CD4-positive, alpha-beta T cell treated with Interleukin-17A for 1 hour (primary cell): ENCODE measurements at places on chromosomes 2 and 18.

DNA sequence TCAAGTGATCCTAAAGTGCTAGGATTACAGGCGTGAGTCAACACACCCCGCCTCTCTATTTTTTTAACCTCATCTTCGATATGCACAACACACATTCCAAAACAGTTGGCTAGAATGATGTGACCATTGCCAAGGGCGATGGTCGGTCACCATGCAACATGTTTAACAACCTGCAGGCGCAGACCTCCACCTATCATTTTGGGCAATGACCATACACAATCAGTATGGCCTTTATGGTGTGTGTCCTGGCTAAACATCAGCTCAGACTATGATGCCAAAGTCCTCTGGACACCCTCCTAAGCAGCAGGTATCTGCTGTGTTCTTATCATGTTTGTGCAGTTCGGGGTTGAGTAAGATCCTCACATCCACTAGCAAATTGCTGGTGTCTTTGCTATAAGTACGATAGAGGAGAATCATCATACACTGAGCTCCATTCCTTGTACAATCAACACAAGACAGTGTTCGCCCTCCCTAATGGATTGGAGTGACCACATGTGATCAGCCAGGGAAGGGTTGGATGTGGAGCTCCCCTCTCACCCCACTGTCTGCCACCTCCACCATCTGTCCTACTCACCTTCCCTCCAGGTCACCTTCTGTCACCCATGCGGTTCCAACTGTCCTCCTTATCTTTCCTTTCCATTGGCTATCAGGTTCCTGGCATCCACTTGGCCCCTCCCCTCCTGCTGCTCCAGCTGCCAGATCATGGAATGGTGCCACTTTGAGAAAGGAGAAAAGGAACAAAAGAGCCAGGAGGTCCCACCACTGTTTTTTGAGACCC lies 7.9 kb upstream of the RNF152 start:
- DNase-seq: no peak

GRCh38 chr18:41917181-41917580 lies 37.9 kb upstream of the PIK3C3 start:
- no peak for DNase-seq

- no peak for DNase-seq
Measured at GRCh38 chr2:211093743-211094303, 537.4 kb downstream of the CPS1 start.

DNA sequence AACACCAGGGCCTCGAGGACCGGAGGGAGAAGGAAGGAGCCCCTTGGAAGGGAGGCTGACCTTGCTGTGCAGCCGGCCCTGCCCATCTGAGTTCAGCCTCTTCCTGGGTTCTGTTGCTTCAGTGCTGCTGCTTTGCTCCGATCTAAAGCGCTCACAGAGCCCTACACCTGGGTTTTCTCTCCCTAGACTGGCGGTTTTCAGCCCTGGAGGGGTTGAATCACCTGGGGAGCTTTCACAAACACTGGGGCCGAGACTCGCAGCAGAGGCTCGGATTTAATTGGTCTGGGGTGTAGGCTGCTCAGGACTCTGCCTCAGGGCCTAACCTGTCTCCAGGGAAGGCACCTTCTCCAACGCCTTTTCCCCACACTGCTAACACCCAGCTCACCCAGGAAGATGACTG lies 40.9 kb upstream of the SMAD7 start:
- DNase-seq: no peak

GRCh38 chr2:29749041-29749440 lies 172.3 kb downstream of the ALK start:
- DNase-seq: no peak

DNA sequence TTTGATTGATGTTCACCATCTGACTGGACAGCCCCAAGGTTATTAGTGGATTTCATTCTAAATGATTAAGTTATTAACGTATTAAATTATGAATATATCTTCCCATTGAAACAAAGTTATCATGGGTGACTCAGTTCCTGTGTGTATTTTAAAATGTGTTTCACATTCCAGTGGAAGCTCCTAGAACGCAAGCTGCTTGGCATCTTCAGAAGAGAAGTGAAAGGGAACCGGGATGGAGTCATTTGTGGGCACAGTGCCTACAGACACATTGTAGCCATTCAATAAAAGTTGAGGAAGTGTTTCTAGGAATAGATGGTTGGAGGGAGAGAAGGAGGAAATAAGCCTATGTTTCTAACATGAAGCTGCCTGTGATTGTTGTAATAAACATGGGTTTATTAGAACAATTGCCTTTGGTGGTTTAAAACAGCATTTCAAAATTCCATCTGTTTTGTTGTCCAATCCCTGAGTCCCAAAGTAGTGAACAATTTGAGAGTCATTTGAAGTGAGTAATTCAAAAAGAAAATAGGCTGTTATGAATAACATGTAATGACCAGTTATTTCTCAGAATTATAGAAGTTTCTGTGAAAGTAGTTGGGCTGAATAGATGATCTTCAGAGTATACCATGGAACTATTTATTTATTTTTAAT lies 143.5 kb downstream of the PKP4 start:
- no peak for DNase-seq

DNA sequence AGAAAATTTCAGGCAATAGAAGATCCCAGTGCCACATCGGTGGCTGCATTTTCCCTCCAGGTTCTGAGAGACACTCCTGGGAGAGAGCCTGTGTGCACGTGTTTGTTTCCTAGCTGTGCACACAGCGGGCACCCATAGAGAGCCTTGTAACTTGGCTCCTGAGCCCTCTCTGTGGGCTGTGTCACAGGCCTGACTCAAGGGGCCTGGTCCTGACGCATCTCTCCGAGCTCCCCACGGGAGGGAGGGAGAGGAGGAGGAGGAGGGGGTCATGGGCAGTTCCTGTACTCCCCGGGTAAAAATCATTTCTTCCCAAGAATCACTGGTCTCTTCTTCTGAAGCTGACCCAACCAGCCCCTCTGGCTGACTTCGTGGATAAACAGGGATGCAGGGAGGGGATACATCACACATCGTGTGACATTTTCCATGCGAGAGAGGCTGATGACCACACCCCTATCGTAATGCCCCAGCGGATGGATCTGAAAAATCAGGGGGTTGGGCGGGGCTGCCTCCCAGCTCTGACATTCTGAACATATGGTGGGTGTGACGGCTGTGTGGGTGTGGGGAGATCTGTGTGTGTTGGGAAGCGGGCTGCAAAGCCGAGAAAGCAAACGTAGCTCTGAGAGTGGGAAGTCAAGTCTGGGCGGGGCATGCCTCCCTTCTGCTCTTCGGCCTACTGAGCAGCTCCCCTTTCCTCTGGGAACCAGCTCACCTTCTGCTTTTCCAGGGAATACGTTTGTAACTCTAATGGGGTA lies 308.3 kb upstream of the HS6ST1 start:
- DNase-seq: no peak

GRCh38 chr18:74506448-74507084 lies 10.4 kb downstream of the CNDP2 start:
- no peak for DNase-seq

DNA sequence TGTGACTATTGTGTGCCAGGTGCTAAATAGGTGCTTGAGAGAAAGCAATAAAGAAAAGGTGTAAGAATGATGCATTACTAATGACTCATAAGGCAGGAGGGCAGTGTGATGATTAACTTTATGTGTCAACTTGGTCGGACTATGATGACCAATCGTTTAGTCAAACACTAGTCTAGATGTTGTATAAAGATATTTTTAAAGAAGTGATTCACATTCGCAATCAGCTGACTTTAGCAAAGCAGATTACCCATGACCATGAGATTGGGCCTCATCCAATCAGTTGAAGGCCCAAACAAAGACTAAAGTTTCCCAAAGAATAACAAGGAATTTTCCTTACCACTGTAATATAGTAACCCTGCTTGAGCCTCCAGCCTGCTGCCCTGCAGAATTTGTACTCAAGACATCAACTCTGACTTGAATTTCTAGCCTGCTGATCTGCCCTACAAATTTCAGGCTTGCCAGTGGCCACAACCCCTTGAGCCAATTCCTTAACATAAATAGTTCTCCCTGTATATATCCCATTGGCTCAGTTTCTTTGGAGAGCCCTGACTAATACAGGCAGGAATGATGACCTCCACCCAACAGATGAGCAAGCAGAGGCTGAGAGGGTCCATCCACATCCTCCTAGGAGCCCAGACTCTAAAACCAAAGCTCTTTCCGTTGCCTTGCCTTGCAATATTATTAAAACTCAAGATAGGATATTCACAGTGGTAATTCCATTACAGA lies 132.6 kb downstream of the ACTR3 start:
- DNase-seq: no peak

DNA sequence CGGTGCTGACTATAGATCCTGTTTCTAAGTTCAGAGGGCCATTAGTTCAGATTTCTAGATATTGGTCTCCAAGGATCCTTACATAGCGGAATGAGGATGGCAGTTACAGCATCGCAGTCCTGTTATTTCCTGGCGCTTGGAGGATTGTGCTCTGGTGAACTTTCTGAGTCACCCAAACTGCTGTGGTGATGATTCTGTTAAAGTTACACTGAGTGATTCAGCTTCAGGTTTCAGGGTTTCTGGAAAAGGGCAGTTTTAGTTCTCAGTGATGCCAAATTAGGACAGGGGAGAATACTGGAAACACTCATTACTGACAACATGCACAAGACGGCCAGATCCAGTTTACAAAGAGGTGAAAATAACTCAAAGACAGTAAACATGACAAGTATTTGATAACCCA lies 52.1 kb upstream of the ANKRD62 start:
- DNase-seq: no peak

DNA sequence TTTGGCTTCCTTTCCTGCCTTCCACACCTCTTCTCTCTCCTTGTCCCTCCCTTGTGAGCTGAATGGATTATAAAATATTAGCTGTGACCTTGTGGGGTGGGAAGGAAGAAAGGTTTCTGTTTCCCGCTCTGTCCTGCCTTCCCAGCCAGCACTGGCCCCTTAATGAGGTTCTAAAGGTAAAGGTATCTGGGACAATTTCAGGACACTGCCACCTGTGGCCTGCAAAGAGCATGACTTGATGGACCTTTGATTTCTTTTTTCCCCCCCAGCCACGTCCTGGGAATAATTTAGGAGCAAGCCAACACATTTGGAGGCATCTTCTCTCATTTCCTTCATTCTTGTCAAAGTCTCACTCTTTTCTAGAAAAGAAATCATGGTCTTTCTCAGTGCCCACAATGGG lies 246.7 kb upstream of the EPAS1 start:
- no peak for DNase-seq

DNA sequence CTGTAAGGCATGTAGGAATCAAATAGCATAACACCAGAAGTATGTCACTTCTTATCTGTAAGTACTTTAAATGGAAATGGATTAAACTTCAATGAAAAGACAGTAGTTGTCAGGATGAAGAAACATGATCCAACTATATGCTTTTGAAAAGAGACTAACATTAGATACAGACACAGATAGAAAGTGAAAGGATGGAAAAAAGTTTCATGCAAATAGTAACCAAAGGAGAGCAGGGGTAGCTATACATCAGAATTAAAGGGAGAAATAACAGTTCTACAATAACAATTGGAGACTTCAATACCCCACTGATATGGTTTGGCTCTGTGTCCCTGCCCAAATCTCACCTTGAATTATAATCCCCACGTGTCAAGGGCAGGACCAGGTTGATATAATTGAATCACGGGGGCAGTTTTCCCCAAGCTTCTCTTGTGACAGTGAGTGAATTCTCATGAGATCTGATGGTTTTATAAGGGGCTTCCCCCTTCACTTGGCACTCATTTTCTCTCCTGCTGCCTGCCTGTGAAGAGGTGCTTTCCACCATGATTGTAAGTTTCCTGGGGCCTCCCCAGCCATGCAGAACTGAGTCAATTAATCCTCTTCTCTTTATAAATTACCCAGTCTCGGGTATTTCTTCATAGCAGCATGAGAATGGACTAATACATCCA lies 205.4 kb upstream of the CDH2 start:
- no peak for DNase-seq

DNA sequence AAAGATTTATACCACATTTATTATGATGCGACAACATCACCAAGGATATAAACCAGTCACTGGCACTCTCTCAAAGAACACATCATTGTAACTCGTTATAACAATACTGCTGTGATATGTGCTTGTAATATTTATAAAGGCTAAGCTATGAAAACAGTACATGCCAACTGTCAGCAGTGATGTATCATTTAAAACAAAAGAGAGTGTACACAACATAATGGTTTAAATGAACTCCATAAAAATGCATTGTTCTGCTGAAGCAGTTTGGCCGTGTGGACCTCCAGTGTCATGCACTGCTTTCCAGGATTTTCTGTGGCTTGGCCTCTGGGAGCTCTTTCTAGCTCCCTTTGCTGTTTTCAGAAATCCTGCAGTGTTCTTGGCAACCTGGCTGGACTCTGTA lies 215.6 kb downstream of the MTX2 start:
- no peak for DNase-seq

DNA sequence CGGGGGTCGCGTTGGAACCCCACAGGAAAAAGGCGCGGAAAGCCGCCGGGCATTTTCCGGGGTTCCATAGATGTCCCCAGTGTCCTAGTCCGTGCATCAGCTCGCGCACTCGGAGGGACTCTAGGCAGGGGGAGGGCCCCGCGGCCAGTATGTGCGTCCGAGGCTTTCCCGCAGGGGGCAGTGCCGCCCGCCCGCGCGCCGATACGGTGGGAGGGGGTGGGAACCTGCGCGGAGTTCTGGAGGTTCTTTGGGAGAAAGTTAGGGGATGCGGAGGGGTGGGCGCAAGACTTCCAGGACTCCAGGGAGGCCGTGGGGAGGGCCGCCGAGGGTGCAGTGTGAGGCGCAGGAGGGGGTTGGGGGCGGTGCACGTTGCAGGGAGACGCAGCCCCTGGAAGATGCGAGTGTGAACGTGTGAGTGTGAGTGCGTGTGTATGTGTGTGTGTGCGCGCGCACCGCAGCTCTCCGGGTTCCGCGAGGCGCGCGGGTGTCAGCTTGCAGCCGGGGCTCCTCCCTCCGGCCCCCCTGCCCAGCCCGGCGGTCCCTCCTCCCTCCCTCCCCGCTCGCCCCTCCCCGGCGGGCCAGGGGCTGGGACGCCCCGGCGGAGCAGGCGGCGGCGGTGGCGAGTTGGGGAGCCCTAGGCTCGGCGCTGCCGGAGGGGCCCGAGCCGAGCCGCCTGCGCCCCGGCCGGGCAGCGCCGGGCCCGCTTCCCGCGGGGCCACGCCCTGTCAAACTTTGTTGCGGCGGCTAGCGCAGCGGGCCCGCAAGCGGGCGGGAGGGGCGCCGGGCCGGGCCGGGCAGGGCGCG lies at the start of gene TCF7L1:
Gene TCF7L1 (plus strand): TSS at position 559 of the 804 bp plus-strand sequence. CDS start 293 bp downstream, outside the sequence.
- DNase-seq: peak; percentile 20

- no peak for DNase-seq
Measured at GRCh38 chr2:84792856-84793522, 87.9 kb downstream of the TRABD2A start.

GRCh38 chr18:50410894-50411293 lies 36.0 kb downstream of the SKA1 start:
- no peak for DNase-seq

- DNase-seq: no peak
Measured at GRCh38 chr2:217978536-217979150, 24.2 kb downstream of the TNS1 start.

GRCh38 chr2:106270471-106270891 lies 76.4 kb upstream of the UXS1 start:
- DNase-seq: no peak

- no peak for DNase-seq
Measured at GRCh38 chr2:201220102-201220570, 37.2 kb downstream of the CASP10 start.
